ENCODE measurements at places on chromosomes 2 and 18. TPM values are rescaled to one million over a fixed set of nuclear protein-coding genes. Genes with fewer than 3 reads are reported as not detected.
A peak's percentile ranks its signal among the peaks of the same experiment; 100 is the strongest.

GRCh38 chr2:156537141-156537540 is 101.0 kb downstream of the GPD2 start:
- no peaks in the 10 kb centered on the region for H3K36me3 ChIP-seq
- H3K4me3 ChIP-seq = no peak overlapping the region
- H3K27me3 ChIP-seq = no peaks in the 10 kb centered on the region
- no peak for DNase-seq
- no peak overlapping the region for H3K27ac ChIP-seq
- no peaks in the 10 kb centered on the region for H3K4me1 ChIP-seq

- H3K4me1 ChIP-seq = no peaks in the 10 kb centered on the region
- H3K27ac ChIP-seq = no peak overlapping the region
- H3K27me3 ChIP-seq = no peaks in the 10 kb centered on the region
- H3K4me3 ChIP-seq = no peak overlapping the region
- H3K36me3 ChIP-seq = no peaks in the 10 kb centered on the region
Observed at GRCh38 chr2:212726403-212726802, 187.8 kb upstream of the ERBB4 start.

- no peaks in the 10 kb centered on the region for H3K36me3 ChIP-seq
- H3K4me1 ChIP-seq = no peaks in the 10 kb centered on the region
- peak; percentile 45 for DNase-seq
- no peaks in the 10 kb centered on the region for H3K27me3 ChIP-seq
Observed at GRCh38 chr18:13813271-13813849, 10.6 kb upstream of the MC5R start.

SS18 gene
- 80.3 TPM for total RNA-seq

DNA sequence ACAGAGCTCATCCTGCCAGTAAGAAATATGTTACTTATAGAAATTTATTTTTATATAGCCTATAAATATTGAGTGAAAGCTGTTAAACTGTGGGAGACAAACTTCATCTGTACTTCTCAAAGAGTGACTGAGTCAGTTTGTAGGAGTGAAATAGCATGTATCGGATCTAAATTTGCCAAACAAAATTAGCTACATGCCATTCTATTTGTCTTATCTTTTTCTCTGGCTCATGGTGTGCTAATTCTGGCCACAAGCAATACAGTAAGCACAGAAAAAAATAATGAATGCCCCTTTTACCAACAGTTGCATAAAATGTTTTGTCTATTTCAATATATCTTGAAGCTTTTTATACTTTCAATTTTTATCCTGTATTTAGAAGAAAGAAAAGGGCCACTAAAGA is 12.5 kb downstream of the ERBB4 start:
- no peaks in the 10 kb centered on the region for H3K36me3 ChIP-seq
- no peak overlapping the region for H3K4me3 ChIP-seq
- no peak overlapping the region for H3K27ac ChIP-seq
- H3K4me1 ChIP-seq = no peaks in the 10 kb centered on the region

- DNase-seq = no peak
- H3K4me1 ChIP-seq = no peaks in the 10 kb centered on the region
- no peaks in the 10 kb centered on the region for H3K27me3 ChIP-seq
- no peak overlapping the region for H3K4me3 ChIP-seq
- H3K27ac ChIP-seq = no peak overlapping the region
Observed at GRCh38 chr2:11949732-11950523, 203.5 kb downstream of the LPIN1 start.

DNA sequence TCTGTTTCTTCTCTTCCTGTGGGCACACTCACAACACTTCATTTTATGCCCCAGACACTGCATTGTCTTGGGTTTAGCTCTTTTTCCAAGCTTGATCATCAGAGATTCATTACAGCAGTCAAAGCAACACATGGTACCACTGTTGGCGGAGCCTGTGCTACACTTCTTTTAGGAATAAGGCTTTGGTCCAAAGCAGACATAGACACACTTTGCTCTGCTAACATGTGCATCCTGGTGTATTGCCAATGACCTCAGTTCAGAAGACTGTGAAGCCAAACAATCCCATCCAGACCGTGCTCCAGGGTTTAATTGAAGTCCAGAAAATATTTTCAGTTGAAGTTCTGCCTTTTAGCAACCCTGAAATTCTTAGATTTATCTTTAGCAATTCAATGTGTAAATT is 354.6 kb upstream of the RAB12 start:
- H3K36me3 ChIP-seq = no peaks in the 10 kb centered on the region
- H3K4me3 ChIP-seq = no peak overlapping the region
- DNase-seq = no peak
- H3K27ac ChIP-seq = no peak overlapping the region
- no peaks in the 10 kb centered on the region for H3K4me1 ChIP-seq

DNA sequence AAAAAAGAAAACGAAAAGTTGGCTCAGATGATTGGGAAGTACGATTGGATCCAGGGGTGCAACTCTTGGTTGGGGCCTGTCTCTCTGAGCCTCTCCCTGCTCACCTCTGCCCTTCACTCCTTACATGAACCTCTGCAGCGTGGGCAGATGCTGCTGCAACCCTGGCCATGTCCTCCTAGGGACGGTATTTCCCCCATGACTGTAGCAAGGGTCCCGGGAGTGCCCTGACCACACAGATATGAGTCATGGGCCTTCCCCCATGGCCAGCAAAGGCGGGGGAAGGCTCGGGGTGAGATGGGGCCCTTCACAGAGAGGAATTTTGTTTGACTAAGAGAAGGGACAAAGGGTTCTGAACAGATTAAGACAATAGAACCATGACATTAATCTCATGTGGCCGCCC is 129.0 kb downstream of the NCK2 start:
- no peaks in the 10 kb centered on the region for H3K27me3 ChIP-seq
- no peaks in the 10 kb centered on the region for H3K36me3 ChIP-seq
- H3K4me1 ChIP-seq = no peaks in the 10 kb centered on the region
- no peak overlapping the region for H3K4me3 ChIP-seq

SLC39A6 gene
- 35.5 TPM for total RNA-seq

GRCh38 chr2:71952572-71953188 is 195.0 kb downstream of the CYP26B1 start:
- no peaks in the 10 kb centered on the region for H3K36me3 ChIP-seq
- no peaks in the 10 kb centered on the region for H3K27me3 ChIP-seq
- H3K4me1 ChIP-seq = no peaks in the 10 kb centered on the region
- H3K27ac ChIP-seq = no peak overlapping the region

HOXD4 gene
- total RNA-seq = 13.6 TPM

TSPYL6 gene
- total RNA-seq = not detected

- no peak overlapping the region for H3K4me3 ChIP-seq
- no peak overlapping the region for H3K27ac ChIP-seq
- no peaks in the 10 kb centered on the region for H3K4me1 ChIP-seq
Observed at GRCh38 chr2:19141234-19142004, 217.0 kb downstream of the OSR1 start.

DNA sequence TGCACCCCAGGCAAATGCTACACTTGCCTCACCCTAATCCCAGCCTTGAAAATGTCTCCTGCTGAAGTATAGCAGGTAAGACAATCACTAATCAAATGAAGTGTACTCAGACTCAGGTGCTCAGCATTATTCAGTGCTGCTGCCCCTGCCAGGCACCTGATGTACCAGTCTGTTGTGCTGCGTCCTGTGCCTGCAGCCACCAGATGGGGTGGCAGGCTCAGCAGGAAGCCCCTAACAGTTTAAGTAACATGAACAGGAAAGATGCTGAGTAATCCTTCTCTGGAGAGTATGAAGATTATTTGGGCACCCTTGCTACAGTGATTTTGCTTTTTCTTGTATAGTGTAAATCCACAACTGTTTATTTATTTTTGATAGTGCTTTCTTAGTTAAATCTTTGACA is 69.1 kb downstream of the TACR1 start:
- no peak overlapping the region for H3K27ac ChIP-seq
- H3K27me3 ChIP-seq = no peaks in the 10 kb centered on the region
- no peaks in the 10 kb centered on the region for H3K4me1 ChIP-seq
- H3K36me3 ChIP-seq = no peaks in the 10 kb centered on the region
- no peak for DNase-seq
- H3K4me3 ChIP-seq = no peak overlapping the region

- H3K4me1 ChIP-seq = no peaks in the 10 kb centered on the region
- DNase-seq = no peak
- H3K27me3 ChIP-seq = no peaks in the 10 kb centered on the region
- no peaks in the 10 kb centered on the region for H3K36me3 ChIP-seq
- no peak overlapping the region for H3K27ac ChIP-seq
- no peak overlapping the region for H3K4me3 ChIP-seq
Observed at GRCh38 chr18:56060967-56061541, 473.1 kb upstream of the TCF4 start.
